ENCODE measurements at places on chromosomes 5 and 9. TPM values are rescaled to one million over a fixed set of nuclear protein-coding genes. Genes with fewer than 3 reads are reported as not detected.
A peak's percentile ranks its signal among the peaks of the same experiment; 100 is the strongest.

GCNT4 gene
- 0.27 TPM for total RNA-seq

GRCh38 chr9:134454476-134454857 lies 128.2 kb downstream of the RXRA start:
- DNase-seq: no peak

GRCh38 chr5:157845914-157846598 lies 12.9 kb downstream of the CLINT1 start:
- DNase-seq: no peak

GRCh38 chr5:125033602-125034001 lies 287.2 kb upstream of the ZNF608 start:
- DNase-seq: no peak

DNA sequence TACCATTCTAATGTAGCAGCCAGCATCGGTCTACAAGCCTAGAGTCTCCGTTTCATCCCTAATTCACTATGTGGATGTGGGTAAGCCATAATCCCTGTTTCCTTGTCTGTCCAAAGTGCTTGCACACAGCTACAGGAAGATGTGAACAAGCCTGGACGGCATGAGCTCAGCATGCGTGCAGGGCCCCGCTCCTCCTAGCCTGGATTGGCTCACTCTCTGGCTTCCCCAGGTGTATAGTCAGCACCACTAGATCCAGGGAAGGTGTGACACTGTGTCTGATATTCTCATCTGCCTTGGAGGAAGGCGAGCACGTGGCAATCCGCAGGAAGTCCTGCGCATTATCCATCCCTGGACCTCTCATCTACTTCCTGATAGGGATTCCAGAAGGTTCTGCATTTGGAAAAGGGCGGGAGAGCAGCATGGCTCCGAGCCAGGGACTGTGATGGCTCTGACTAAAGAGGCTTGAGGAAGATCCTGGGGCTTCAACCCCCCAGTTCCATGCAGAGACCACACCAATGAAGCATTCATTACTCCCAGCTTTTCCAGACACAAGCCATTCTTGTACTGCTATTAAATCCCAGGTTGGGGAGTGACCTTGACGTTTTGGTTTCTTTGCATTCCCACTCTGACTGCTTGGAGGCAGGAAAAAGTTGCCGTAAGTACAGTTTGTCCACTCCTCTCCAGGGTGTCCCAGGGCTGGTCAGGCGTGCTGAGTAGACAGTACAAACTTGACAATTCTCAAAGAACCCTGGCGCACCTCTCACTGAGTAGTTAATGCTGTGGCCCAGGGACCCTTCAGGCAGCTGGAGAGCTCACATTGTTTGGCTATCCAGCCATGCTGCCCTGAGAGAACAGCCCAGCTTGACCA lies 65.6 kb downstream of the PSD2 start:
- no peak for DNase-seq

SMIM33 gene
- under 0.01 TPM for total RNA-seq

- no peak for DNase-seq
These were observed 11.2 kb downstream of the FAM240B start for GRCh38 chr9:38708759-38709158.

DNA sequence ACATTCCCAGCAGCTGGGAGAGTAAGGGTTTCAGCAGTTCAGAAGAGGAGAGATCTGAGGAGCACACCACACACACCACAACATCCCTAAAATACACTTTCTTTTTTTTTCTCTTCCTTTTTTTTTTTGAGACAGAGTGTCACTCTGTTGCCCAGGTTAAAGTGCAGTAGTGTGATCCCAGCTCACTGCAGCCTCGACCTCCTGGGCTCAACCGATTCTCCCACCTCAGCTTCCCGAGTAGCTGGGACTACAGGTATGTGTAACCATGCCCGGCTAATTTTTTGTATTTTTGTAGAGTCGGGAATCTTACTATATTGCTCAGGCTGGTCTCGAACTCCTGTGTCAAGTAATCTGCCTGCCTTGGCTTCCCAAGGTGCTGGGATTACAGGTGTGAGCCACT lies 9.7 kb upstream of the UBAP1 start:
- DNase-seq: no peak

DNA sequence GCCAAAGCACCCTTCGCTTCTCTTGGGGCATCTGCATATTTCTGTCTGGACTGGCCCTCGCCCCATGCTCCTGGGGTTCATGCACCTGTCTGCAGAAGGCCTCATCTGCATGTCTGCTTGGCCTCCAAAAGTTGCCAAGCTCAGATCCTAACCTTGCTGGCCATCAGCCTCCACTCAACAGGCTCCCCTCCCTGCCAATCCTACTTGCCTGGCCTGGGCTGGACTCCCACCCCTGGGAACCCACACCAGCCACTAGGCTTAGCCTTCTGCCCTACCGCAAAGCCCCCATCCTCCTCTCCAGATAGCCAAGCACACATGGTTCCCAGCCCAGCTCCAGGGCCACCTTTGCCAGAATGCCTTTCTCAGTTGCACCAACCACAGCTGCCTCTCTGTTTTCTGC lies 159.8 kb downstream of the PAX5 start:
- no peak for DNase-seq

TLX3 gene
- not detected for total RNA-seq

- peak; percentile 80 for DNase-seq
These were observed 106.6 kb upstream of the TBCA start for GRCh38 chr5:77882670-77883257.

- no peak for DNase-seq
These were observed 246.6 kb downstream of the ARL15 start for GRCh38 chr5:54063817-54064216.

ENTPD2 gene
- not detected for total RNA-seq

DNA sequence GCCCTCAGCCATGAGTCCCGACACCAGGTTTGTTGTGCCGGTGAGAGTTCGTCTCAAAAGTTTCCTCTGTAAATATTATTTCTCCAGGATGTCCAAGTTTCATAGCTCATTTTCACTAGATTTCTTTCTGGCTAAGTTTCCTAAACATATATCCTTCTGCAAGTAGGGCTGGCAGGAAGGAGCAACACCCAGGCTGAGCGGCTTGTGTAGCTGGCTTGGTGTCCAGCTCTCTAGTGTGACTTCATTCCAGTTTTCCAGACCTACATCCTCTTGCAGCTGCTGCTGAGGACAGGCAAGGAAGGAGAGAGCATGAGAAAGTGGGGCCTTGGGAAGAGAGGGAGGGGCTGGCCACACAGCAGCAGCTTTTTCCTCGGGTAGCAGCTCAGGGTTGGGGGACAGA lies 80.3 kb downstream of the FGF1 start:
- DNase-seq: no peak

All from hematopoietic multipotent progenitor cell (in vitro differentiated cells).